Left ventricle myocardium superior (tissue), 1 donor: ENCODE measurements at places on chromosomes 7 and 10. TPM values are rescaled to one million over a fixed set of nuclear protein-coding genes. Genes with fewer than 3 reads are reported as not detected.
A peak's percentile ranks its signal among the peaks of the same experiment; 100 is the strongest.

The BBIP1 gene
- total RNA-seq = 20.6 TPM

The CFAP70 gene
- 1.7 TPM for total RNA-seq

- DNase-seq = no peak
These were observed 49.6 kb downstream of the TES start for GRCh38 chr7:116259871-116260440.

- no peak for DNase-seq
These were observed 17.3 kb upstream of the DUSP5 start for GRCh38 chr10:110480387-110480786.

- peak; percentile 22 for DNase-seq
These were observed 1.4 kb downstream of the CFAP46 start for GRCh38 chr10:132940791-132941465.

DNA sequence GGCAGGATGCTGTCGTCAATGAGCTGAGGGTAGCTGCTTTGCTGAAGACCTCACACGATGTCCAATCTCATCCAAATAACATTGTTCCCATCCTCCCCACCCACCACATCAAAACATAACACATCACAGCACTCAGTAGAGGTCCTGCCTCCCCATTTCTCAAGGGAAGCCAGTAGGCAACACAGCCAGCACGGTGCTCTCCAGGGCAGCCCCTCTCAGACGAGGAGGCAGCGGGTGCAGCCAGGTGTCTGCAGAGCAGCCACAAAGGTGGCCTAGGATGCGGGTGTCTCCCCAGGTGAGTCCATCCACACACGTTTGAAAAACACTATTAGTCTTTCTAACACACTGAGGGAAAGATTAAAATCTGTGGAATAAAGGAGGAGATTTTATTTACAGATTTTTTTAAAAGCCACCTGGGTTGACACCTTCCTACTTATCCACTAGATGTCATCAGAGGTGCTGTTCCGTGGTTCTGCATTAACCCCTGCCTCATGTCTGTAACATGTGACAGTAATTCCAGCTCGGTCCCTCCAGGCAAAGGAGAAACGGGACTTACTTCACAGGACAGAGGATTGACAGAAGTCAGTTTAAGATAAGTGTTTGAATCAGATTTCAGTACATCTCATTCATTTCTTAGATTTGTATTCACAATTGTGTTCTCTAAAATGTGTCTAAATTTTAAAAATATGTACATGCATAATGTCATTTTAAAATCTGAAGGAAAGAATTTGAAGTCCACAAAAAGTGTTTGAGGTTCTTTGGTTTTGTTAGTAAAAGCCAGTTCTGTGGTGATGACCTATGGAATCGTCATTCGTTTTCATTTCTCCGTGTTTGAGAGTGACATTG, 68.0 kb downstream of the LANCL2 start:
- no peak for DNase-seq

- DNase-seq = peak; percentile 68
These were observed 142.1 kb downstream of the NEURL1 start for GRCh38 chr10:103635580-103635979.

- DNase-seq = peak; percentile 52
These were observed 510 bp downstream of the ZSWIM8 start for GRCh38 chr10:73785721-73786511.

GRCh38 chr10:69043931-69044531, 43.9 kb upstream of the SRGN start:
- no peak for DNase-seq

DNA sequence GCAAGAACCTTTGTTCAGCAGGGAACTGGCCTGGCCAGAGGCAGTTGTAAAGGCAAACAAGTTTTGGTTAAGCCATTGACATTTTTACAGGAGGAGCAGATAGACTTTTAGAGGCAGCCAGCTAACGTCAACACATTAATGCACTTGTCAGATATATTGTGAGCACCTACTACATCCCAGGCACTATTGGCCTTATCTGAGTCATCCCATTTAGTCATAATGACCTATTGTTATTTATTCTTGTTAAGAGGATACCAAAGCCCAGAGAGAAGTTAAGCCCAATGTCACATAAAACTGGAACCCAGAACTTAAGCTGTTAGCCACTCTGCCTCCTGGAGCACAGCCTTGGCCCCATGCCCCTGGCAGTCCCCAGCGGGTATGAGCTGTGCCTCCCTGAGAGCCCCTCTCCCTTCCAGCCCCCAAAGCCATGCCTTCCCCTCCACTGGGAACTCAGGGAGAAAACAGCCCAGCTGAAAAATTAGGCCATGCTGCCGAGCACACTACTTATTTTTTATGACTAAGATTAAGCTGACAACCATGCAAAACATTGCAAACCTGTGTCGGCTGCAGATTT, 32.7 kb upstream of the TRIM8 start:
- no peak for DNase-seq

DNA sequence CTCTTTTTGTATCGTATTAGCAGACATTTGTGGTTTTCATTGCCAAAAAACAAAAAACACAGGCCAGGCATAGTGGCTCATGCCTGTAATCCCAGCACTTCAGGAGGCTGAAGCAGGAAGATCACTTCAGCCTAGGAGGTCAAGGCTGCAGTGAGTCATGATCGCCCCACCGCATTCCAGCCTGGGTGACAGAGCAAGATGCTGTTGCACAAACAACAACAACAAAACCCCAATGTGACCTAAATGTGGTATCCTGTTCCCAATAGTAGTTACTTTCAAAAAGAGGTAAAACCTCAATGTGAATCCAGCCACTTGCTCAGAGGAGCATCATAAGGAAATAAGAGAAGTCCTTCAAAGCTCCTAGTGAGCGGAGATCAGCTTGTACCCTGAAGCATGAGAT, 45.8 kb upstream of the SKAP2 start:
- DNase-seq = no peak

DNA sequence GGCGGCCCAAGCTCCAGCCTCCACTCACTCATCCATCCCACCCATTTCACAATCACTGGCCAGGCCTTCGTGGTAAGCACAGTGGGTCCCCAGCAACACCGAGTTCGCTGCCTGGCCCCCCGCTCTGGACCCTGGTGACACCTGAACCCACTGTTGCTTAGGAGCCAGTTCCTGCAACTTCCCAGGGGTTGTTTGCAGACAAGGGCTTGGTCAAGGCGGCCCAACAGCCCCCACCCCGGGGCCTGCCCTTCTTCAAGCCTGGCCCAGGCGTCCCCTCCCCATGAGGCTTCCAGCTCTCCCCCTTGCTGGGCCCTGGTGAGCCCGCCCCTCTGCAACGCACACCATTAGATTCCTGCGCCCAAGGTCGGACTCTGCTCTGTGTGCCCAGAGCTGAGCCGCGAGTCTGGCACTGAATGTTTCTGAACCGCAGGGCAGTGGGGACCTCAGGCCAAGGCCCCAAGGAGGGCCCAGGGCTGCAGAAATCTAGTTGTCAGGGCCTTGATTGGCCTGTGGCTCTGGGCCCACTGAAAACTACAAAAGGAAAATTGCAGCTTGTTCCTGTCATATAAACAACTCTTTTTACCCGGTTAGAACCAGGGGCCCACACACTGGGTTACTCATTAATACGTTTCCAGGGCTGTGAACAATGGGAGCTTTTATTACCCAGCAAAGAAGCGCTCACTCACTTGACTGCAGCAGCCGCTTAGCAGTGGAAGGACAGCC, 2.1 kb upstream of the COX19 start:
- DNase-seq = no peak

- no peak for DNase-seq
These were observed 20.2 kb upstream of the SLC35G1 start for GRCh38 chr10:93873420-93874115.

DNA sequence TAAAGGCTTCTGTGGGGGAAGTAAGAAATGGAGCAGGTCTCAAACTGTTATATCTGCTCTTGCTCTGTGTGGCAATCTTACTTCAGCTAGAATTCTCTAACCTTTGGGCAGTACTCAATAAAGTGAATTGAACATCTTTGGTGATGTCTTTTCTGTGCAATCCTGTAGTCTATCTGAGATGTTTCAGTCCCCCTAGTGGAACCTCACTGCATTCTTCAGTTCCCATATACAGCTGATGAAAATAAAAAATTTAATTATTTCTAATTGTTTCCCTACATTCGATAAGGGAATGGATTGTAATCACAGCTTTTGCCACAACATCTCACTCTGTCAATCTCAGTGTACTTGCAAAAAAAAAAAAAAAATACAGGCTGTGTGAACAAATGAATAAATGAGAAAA, 522.6 kb downstream of the DNAJB9 start:
- no peak for DNase-seq
